ENCODE measurements at places on chromosomes 3 and 15.
A peak's percentile ranks its signal among the peaks of the same experiment; 100 is the strongest.

DNA sequence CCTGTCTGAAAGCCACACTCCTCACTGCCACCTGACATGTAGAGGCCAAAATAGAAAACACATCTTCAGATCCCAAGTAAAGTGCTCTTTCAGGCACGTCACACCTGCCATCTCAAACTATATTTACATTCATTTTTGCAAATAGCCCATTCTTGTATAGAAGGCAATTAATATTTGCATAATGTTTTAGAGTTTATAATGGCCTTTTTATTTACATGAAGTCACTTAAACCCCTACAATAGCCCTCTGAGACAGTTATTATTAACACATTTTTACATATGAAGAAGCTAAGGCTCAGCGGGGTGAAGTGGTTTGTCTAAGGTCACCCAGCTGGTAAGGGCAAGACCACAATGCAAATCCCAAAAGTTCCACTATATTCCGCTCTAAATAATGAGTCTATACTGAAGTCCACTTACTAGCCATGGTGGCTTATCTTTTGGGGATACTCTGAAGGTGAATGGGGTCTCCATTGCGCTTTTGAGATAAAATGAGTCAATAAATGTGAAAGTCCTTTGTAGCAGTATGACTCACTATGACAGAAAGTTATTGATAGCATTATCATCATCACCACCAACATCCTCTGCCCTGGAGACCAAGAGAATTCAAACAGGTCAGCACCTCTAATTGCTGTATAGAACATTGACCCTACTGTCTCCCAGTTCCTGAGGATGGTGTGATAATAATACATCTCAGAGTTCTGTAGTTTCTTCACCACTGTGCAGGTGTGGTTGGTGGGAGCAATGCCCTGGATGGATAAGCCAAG, 155.9 kb upstream of the BCL6 start:
- no peak for DNase-seq

DNA sequence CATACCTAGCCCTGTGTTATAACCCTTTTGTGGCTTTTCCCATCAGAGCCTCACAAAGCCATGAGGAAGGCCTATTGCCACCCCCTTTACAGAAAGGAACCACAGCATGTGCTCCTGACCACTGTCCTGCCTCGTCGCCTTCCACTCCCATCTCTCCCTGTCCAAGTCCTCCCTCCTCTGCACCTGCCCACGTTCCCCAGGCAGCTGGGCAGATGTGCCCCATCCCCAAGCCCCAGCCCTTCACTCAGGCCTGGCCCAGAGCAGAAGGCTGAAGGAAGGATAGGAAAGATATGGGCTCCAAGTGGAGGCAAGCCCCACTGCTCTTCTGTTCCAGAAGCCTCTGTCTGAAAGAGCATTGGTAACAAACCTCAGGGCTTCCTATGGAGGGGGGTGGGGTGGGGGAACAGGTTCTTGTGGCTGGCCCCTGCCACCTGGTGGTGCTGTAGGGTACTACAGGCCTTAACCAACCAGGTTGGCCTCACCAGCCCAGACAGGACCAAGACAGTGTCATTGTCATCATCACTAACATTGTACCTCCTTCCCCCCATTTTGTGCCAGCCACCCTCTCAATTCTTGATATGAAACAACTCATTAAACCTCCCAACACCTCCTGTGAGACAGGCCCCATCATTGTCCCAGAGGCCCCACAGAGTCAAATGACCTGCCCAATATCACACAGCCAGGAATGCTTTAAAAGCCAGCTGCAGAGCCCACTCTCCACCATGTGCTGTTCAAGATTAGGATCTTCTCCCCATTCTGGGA, 10.0 kb downstream of the POC1A start:
- peak; percentile 93 for DNase-seq

GRCh38 chr3:177322881-177323280, 125.6 kb upstream of the TBL1XR1 start:
- no peak for DNase-seq

DNA sequence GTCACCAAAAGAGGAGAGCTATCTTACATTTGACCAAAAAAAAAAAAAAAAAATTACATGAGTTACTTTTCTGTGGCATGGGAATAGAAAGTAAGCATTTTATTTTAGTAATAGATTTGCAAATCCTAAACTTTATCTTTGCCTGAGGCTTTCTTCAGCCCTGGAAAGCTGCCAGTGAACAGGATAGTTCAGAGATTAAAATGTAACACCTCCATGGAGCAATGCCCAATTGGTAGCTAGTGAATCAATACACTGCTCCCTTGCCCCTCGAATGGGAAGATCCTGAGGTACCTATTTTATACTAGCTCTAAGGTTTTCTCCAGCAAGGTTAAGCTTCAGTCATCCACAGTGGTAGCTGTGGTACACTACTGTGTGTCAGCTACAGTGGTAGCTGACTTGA, 867.1 kb downstream of the NAALADL2 start:
- DNase-seq, result no peak

- DNase-seq, result no peak
Measured at GRCh38 chr15:27627623-27628022, 471.5 kb downstream of the OCA2 start.

DNA sequence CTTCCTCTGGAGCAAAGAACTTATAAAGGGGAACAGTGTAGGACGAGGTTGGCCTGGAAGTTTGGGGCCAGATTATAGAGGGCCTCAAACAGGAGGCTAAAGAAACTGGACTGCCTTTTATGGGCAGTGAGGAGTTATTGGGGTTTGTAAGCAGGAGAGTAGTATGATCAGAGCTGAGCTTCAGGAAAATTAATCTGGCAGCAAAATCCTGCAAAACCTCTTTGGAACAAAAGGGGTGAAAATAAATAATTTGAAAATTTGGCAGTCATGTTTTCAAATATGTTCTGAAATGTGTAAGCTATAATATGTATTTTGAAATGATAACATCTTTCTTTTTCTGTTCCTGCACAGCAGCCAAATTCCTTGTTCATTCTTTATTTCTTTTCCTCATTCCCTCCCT, 164.9 kb downstream of the THSD4 start:
- DNase-seq, result no peak

DNA sequence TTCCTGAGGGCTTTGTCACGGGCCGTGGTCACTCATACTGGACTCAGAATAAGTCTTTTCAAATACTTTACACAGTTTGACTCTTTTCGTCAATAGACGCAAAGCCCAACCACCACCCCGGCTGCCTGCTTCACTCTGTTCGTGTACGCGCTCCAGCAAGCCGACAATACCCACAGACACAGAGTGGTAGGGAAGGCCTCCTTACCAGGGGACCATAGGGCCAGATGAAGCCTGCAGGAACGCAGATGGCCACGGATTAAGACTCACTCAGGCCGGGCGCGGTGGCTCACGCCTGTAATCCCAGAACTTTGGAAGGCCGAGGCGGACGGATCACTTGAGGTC, 29.7 kb downstream of the EFCAB12 start:
- DNase-seq, result peak; percentile 61

DNA sequence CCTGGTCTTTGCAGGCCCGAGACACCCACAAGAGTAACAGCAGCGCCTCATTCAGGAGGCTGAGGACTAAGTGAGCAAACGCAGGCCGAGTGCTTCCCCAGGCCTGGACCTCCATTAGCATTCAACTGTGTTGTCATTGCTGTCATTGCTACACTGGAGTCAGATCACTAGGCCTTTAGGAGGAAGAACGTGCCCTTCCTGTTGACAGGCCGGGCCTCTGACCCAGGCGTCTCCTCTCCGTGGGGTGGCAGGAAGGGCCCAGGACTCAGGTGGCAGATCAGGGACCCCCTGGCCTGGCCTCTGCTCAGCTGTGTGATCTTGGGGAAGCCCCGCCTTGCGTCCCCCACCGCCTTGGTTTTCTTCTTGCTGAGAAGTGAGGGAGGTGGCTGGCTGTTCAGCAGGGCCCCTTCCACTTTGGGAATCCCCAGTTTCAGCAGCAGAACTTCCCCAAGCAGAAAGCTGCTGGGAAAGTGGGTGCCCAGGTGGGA, 19.1 kb downstream of the ZDHHC19 start:
- DNase-seq, result no peak

DNA sequence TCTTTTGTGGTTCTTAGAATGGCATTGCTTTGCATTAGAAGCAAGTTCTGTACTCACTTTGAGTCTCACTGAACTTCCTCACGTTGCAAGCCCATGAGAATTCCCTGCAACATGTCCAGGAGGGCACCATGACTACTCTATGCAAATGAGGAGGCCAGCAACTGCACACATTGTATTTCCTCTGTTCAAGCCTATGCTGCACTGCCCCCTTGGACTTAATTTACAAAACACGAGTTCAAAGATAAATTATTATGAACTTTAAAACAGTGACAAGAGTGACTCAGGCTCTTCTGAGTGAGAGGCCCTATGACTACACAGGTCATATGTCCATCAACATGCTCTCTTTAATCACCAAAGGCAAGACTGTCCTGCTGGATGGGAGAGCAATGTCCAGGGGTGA, 484.2 kb upstream of the ATP11B start:
- no peak for DNase-seq

- DNase-seq, result no peak
Measured at GRCh38 chr3:58184982-58185360, 25.8 kb downstream of the DNASE1L3 start.

DNA sequence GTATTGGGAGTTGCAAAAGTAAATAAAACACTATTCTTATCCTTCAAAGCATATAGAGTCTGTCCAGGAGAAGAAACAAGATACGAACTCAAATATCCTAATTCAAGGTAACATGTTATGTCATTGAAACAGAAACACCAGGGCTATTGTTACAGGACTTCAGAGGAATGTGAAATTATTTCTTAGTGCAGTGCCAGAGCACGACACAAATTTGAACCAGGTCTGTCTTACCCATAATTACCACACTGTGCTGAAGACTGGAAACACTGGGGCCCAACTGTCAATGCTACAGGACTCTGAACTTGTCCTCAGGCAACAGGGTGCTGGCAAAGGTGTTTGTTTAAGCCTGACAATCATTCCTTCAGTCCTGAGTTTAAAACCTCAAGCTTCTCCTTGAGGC, 633.6 kb upstream of the UBE2E2 start:
- DNase-seq, result no peak

- DNase-seq, result no peak
Measured at GRCh38 chr3:146626403-146627122, 21.4 kb upstream of the PLSCR5 start.

DNA sequence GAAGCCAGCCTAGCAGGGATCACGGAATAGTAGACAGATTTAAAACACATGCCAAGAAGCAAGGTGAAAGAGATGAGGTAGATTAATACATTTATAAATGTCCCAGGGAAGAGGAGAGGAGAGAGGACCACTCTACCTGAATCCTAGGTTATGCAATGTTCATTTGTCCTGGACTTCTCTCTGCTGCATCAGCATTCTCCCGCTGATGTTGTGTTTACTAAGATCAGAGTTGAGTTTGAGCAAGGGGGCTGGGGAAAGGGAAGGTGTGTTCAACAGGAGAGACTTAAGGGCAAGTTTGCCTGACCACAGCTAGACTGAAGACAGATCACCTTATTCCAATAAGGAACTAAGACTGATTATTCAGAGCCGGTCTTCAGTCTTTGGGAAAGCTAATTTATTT, 1.1 kb upstream of the KPNA1 start:
- no peak for DNase-seq

DNA sequence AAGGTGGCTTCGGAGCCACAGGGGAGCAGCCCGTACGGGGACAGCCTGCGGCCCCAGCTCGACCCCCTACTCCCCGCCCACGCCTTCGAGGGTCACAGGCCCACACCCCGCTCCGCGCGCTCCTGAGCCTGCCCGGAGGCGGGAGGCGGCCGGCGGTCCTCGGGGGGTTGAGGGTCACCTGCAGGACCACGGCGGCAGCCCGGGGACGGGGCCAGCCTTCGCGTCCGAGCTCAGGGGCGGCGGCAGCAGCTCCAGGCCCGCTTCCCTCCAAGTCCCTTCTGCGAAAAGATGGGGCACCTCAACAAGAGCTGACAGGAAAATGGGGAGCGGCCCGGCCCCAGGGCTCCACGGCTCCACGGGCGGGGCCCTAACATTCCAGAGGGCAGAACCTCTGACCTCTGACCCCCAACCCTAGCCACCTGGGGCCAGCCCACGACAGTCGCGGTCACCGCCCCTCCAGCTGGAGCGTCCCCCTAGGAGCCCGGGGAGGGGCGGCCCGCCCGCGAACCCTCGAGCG, 428 bp downstream of the LYSMD4 start:
- DNase-seq, result peak; percentile 27

DNA sequence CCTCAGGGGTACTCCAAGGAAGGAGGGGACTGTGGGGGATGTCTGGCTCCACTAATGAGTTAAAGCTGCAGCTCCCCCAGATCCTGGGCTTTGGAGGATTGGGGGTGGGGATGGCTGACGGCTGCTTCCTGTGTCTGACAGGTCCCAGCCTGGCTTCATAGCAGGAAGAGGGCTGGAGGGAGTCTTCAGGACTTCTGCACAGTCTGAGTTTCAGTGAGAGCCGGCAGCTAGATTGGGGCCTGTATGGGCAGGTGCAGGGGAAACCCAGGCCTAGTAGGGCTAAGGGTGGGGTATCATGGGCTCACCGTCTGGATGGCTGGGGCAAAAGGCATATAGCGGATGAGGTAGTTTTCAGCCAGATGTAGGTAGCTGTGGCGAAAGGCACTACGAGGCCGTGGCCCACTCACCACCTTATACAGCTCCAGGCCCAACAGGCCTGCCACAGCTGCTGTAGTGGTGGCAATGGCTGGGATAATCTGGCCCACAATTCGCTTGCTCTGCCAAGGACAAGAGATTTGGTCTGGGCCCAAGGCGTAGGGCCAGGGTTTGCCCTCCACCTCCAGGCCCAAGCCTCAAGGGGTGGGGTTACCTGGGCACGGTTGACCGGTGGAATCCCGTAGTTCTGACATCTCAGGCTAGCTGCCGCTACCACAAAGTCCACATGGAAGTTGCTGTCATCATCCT, 4.5 kb downstream of the INKA1 start:
- DNase-seq, result no peak

GRCh38 chr15:94596707-94597106, 365.3 kb downstream of the MCTP2 start:
- DNase-seq, result no peak

DNA sequence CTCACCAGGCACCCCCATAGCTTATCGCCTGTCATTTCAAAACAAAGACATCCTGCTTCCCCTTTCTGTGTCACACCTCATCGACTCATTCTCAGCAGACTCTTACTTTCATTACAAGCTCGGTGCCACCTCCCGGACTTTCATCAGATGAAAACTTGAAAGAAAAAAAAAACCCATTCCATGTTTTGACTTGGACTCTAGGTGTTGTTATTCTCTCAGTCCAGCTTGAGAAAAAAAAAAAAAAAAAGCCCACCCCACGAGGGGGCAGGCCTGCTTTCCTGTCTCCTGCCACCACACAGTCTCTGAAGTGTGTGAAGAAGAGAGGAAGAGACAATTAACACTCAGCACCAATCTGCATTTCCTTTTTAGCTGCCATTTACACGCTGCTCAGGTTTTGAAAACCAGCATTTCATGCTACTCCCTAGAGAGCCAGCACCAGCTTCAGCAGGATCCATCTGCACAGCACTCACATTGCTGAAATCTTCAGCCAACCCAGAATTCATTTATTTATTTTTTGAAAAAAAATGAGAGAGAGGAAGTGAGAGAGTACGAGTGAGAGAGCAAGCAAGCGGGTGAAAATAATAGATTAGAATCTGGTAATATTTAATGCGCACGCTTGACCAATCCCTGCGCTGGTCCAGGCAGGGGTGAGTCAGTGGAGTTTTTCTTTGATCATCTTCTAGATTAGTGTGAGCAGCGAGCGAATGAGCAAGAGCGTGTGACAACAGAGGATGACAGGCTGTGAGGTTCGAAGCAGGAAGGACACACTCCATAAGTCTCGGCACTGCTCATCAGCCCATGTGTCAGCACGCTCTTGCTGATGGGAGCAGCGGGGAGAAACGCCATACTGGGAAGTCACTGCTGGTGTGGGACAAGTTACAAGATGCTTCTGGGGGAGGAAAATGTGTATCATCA, 23.5 kb downstream of the ZNF80 start:
- DNase-seq, result peak; percentile 74

Data from GM03348 (cell line).